Placental pericyte (primary cell): ENCODE measurements at places on chromosomes 1 and 21. TPM values are rescaled to one million over a fixed set of nuclear protein-coding genes. Genes with fewer than 3 reads are reported as not detected.

PLA2G2D gene
- total RNA-seq: not detected in 2 replicates

FBXO2 gene
- total RNA-seq: 1.4 and 2.4 TPM in 2 replicates

PLK3 gene
- 71.3 and 112 TPM in 2 replicates for total RNA-seq

LRRC38 gene
- not detected in 2 replicates for total RNA-seq

LMNA gene
- 571 and 1,162 TPM in 2 replicates for total RNA-seq

NR5A2 gene
- 0.14 TPM in 1 of 2 replicates, not detected in the other for total RNA-seq

IVNS1ABP gene
- 36.1 and 75.6 TPM in 2 replicates for total RNA-seq

RBM34 gene
- total RNA-seq: 32.5 and 65.9 TPM in 2 replicates

MTFR1L gene
- total RNA-seq: 49.9 and 50.1 TPM in 2 replicates

GJC2 gene
- total RNA-seq: 2.4 and 3.0 TPM in 2 replicates

BTBD8 gene
- total RNA-seq: 2.4 and 2.8 TPM in 2 replicates

IRF6 gene
- under 0.01 and 0.14 TPM in 2 replicates for total RNA-seq

SPATA17 gene
- under 0.01 and 0.14 TPM in 2 replicates for total RNA-seq

FCAMR gene
- total RNA-seq: not detected in 2 replicates

YBX1 gene
- total RNA-seq: 547 and 612 TPM in 2 replicates

GUCA2B gene
- total RNA-seq: not detected in 2 replicates

FCGR3A gene
- total RNA-seq: 0.14 TPM in 1 of 2 replicates, not detected in the other

PLA2G2C gene
- not detected in 2 replicates for total RNA-seq

NLRP3 gene
- 1.3 and 8.9 TPM in 2 replicates for total RNA-seq

TARBP1 gene
- 7.4 and 18.6 TPM in 2 replicates for total RNA-seq

SGIP1 gene
- total RNA-seq: 53.4 and 108 TPM in 2 replicates

ECM1 gene
- 16.2 and 34.5 TPM in 2 replicates for total RNA-seq

TMEM200B gene
- total RNA-seq: 9.4 and 14.2 TPM in 2 replicates

C4BPA gene
- not detected in 2 replicates for total RNA-seq

ANKRD45 gene
- total RNA-seq: 0.22 and 0.29 TPM in 2 replicates

MEX3A gene
- total RNA-seq: 0.22 and 2.3 TPM in 2 replicates

PGLYRP3 gene
- total RNA-seq: not detected in 2 replicates

FCRL4 gene
- total RNA-seq: not detected in 2 replicates

ADAM30 gene
- total RNA-seq: not detected in 2 replicates

COL11A1 gene
- 17.5 and 60.8 TPM in 2 replicates for total RNA-seq

KRTAP13-1 gene
- not detected in 2 replicates for total RNA-seq

CELA3B gene
- total RNA-seq: not detected in 2 replicates

ENSA gene
- total RNA-seq: 78.7 and 79.4 TPM in 2 replicates

FCRL1 gene
- total RNA-seq: not detected in 2 replicates

OR10J4 gene
- not detected in 2 replicates for total RNA-seq

HCRTR1 gene
- total RNA-seq: not detected in 2 replicates

TTLL7 gene
- total RNA-seq: 9.6 and 15.9 TPM in 2 replicates

CCSAP gene
- total RNA-seq: 2.0 and 11.5 TPM in 2 replicates

PRR9 gene
- 0.22 and 0.29 TPM in 2 replicates for total RNA-seq

ZNF684 gene
- 1.8 and 4.3 TPM in 2 replicates for total RNA-seq

TLR5 gene
- under 0.01 and 0.86 TPM in 2 replicates for total RNA-seq

TDRD5 gene
- total RNA-seq: not detected in 2 replicates

SLC9A1 gene
- total RNA-seq: 13.7 and 28.0 TPM in 2 replicates

TAL1 gene
- total RNA-seq: under 0.01 TPM in 1 of 2 replicates, not detected in the other

PFDN2 gene
- 29.8 and 78.3 TPM in 2 replicates for total RNA-seq

KRTAP7-1 gene
- total RNA-seq: not detected in 2 replicates

RSPH1 gene
- under 0.01 TPM in 1 of 2 replicates, not detected in the other for total RNA-seq

AMY2A gene
- not detected in 2 replicates for total RNA-seq

CATSPERE gene
- total RNA-seq: 0.66 and 1.3 TPM in 2 replicates

LYSMD1 gene
- total RNA-seq: 13.6 and 14.2 TPM in 2 replicates

RHEX gene
- total RNA-seq: not detected in 2 replicates

REN gene
- total RNA-seq: 0.29 and 0.66 TPM in 2 replicates

CENPF gene
- total RNA-seq: 1.1 and 71.9 TPM in 2 replicates

ZNF695 gene
- 0.44 and 5.0 TPM in 2 replicates for total RNA-seq

LDLRAD1 gene
- not detected in 2 replicates for total RNA-seq

B3GALT5 gene
- total RNA-seq: 1.1 and 2.6 TPM in 2 replicates

RGL1 gene
- total RNA-seq: 28.7 and 35.1 TPM in 2 replicates
